ENCODE measurements at places on chromosomes 13 and 19. TPM values are rescaled to one million over a fixed set of nuclear protein-coding genes. Genes with fewer than 3 reads are reported as not detected.

DNA sequence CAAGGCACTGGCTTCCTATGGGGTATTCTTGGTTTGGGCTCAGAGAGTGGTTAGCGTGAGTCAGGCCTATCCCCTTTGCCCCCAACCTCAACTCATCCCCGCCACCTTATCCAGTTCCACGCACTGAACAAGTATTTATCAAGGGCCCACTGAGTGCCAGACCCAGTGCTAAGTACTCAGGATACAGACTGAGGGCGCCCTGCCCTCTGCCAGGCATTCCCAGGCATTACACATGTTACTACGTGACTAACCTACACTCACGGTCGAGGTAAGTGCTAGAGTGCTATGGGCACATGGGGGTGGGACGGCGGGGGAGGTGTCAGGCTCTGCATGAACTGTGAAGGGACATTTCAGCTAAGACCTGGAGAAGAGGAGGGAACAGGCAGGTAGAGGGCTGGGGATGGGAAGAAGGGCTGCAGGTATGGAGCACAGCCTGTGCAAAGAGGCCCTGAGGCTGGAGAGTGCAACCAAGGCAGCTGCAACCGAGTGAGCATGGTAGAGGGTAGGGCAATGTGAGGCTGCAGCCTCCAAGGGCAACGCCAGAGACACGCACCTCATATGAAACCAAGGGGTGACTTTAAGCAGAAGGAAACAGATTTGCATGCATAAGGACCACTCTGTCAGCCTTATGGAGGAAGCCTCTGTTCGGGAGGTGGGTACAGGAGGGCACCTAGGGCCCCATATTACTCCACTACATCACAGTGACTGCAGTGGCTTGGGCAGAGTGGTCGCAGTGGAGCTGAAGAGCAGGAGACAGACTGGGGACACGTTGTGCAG, 22.5 kb downstream of the DHRS12 start:
- H3K27ac ChIP-seq: no peak overlapping the region
- no peaks in the 10 kb centered on the region for H3K36me3 ChIP-seq
- H3K4me3 ChIP-seq: no peak overlapping the region
- DNase-seq: no peak

DNA sequence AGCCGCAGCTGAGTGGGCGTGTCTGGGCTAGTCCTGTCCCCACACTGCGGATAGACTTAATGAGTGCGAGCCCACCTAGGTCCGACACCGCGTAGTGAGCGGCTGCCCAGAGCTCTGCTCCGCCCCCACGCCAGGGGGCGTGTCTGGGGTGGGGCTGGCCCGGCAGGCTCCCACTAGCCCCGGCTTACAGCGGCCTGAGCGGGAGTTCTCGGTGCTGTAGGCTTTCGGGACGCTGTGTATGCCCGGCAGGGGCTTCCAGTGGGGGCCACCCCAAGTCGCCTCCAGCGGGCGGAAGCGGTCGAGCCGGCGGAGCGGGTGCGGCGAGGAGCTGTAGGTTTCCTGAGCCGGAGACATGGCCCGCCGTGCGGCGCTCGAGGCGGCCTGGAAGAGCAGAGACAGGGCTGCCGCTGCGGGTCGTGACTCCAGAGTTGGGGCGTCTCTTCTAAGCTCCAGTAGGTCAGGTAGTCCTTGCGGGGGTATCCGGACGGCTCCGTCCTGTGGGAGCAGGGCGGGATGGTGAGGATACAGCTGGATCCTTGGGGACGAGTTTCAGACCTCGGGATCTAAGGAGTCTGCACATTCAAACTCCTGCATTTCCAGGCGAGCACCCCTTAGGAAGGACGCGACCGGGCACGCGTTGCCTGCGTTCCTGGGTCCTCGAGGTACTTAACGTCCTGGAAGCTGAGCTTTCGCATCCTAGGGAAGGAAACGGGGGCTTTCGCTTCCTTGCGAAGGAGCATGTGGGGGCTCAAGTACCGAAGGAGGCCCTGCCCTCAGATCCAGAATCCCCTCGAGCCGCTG, 1.2 kb downstream of the CGB7 start:
- no peaks in the 10 kb centered on the region for H3K36me3 ChIP-seq
- no peak overlapping the region for H3K27ac ChIP-seq
- H3K4me3 ChIP-seq: peak overlapping the region; percentile 52
- H3K4me1 ChIP-seq: peaks cover 28% of the 10 kb centered on the region

- H3K27ac ChIP-seq: no peak overlapping the region
- no peak for DNase-seq
- H3K4me1 ChIP-seq: peaks cover 6% of the 10 kb centered on the region
- peaks cover 26% of the 10 kb centered on the region for H3K27me3 ChIP-seq
Observed at GRCh38 chr19:46181388-46181779, 33.3 kb downstream of the IGFL2 start.

GRCh38 chr13:66492479-66492878, 737.7 kb downstream of the PCDH9 start:
- no peak overlapping the region for H3K27ac ChIP-seq
- H3K27me3 ChIP-seq: no peaks in the 10 kb centered on the region
- H3K4me1 ChIP-seq: no peaks in the 10 kb centered on the region
- no peaks in the 10 kb centered on the region for H3K36me3 ChIP-seq
- DNase-seq: no peak

DNA sequence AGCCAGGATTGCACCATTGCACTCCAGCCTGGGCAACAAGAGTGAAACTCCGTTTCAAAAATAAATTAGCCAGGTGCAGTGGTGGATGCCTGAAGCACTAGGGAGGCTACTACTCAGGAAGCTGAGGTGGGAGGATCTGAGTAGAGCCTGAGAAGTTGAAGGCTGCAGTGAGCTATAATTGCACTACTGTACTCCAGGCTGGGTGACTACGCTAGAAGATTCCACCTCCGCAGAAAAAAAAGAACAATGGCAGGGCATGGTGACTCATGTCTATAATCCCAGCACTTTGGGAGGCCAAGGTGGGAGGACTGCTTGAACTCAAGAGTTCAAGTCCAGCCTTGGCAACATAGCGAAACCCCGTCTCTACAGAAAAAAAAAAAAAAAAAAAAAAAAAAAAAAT, 20.5 kb downstream of the HAUS8 start:
- no peak for DNase-seq
- no peaks in the 10 kb centered on the region for H3K4me1 ChIP-seq
- peaks cover 65% of the 10 kb centered on the region for H3K36me3 ChIP-seq
- H3K27me3 ChIP-seq: no peaks in the 10 kb centered on the region
- H3K4me3 ChIP-seq: no peak overlapping the region

GRCh38 chr13:46775385-46776107, 21.4 kb downstream of the ESD start:
- no peaks in the 10 kb centered on the region for H3K27me3 ChIP-seq
- no peaks in the 10 kb centered on the region for H3K4me1 ChIP-seq
- DNase-seq: no peak
- H3K4me3 ChIP-seq: no peak overlapping the region

DNA sequence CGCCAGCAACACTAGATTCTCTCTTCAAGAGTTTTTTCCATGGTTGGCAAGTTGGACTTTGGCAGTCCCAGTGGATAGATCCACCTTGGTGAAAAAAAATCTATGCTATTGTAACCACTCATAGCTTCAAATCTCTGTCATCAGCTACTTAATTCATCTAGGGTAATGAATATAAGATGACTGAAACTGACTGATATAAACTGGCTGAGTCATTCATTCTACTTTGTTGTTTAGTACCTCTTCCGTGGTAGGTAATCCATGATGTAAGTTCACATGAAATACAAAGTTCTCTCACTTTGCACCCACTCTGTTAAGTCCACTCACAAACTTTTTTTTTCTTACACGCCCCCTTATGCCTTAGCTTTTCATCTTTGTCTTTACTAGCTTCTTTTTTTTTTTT, 1381.5 kb downstream of the SLITRK5 start:
- no peaks in the 10 kb centered on the region for H3K36me3 ChIP-seq
- H3K27ac ChIP-seq: no peak overlapping the region
- H3K27me3 ChIP-seq: no peaks in the 10 kb centered on the region
- no peak for DNase-seq

DNA sequence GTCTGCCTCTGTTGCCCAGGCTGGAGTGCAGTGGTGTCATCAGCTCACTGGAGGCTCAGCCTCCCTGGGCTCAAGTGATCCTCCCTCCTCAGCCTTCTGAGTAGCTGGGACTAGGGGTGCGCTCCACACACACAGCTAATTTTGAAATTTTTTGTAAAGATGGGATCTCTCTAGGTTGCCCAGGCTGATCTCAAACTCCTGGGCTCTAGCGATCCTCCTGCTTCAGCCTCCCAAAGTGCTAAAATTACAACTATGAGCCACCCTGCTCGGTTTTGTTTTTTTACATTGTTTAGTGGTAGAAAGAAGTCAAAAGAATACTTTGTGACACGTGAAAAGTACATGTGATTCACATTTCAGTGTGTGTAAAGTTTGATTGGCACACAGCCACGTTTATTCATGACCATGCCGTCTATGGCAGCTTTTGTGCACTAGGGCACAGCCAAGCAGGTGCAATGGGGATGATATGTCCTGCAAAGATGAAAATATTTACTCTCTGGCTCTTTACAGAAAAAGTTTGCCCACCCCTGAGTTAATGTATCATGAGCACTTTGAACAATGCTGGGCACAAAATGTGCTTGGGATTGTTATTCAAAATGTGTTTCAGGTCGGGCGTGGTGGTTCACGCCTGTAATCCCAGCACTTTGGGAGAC, 16.2 kb upstream of the NFIC start:
- H3K27me3 ChIP-seq: no peaks in the 10 kb centered on the region
- H3K4me3 ChIP-seq: no peak overlapping the region
- H3K36me3 ChIP-seq: no peaks in the 10 kb centered on the region
- no peaks in the 10 kb centered on the region for H3K4me1 ChIP-seq

DNA sequence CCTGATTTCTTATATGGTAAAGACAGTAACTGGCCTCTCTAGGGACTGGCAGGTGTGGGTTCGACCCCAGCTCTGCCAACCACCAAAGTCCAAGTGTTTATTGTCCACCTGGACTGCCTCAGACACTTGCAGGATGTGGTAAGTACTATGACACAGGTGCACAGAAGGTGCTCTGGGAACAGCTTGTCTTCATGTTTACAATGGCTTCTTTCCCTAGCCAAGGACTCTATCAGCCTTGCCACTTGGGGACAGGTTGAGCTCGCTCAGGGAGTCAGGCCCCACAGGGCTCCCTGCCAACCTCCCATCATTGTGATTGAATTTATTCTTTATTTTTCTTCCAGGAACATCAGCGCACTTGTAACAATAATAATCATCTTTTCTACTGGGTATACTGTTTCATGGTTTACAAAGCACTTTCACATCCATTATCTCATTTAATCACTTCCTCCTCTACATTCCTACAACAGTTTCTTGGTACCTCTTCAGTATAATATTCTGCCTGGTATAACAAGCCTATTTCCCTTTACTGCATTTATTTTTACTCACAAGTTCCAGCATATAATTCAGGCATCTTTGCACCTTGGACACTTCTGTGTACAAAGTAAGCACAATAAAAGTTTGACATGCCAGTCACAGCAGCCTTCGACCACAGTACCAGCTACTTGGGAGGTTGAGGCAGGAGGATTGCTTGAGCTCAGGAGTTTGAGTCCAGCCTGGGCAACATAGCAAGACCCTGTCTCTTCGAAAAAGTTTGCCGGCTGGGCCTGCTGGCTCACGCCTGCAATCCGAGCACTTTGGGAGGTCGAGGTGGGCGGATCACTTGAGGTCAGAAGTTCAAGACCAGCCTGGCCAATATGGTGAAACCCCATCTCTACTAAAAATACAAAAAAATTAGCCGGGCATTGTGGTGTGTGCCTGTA, 24.2 kb upstream of the GATAD2A start:
- DNase-seq: no peak
- no peak overlapping the region for H3K4me3 ChIP-seq
- H3K27ac ChIP-seq: no peak overlapping the region
- H3K4me1 ChIP-seq: peaks cover 12% of the 10 kb centered on the region

DNA sequence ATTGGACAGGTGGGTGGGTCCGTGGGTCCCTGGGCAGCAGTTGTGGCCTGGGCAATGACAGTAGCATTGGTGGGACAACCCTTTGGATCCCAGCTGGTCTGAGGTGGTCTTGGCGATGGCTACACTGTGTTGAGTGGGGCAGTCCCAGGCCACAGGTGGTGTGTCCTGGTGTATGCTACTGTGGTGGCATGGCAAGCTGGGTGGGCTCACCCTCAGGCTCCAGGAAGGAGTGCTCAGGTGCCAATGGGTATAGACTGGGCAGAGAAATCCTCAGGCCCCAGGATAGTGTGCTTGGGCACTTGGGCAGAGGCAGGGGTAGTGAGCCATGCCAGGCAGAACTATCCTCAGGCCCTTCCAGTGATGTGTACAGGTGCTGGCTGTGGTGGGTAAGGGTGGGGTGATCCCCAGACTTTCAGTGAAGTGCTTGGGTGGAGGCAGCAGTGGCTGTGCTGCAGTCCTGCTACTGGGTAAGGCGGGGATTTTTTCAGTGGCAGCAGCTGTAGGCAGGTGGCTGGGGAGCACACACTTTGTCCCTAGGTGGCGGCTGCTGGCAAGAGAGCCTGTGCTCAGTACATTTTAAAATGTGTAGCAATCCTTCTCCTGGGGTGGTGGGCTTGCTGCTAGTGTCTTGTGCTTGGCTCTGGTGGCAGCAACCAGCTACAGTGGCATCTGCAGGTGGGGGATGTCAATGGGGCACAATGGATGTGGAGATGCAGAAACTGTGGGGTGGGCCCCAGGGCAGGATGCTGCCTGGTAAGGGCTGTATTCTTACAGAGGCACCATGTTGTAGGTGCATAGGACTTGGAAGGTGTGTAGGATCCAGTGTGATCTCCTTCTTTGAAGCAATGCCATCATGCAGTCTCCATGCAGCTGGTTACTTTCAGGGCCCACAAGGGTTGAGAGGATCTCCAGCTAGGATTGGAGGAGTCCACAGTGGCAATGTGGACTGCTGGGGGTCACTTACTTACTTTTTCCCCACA, 64.9 kb downstream of the DNAJC3 start:
- no peak overlapping the region for H3K27ac ChIP-seq
- no peak overlapping the region for H3K4me3 ChIP-seq
- DNase-seq: no peak

- H3K27me3 ChIP-seq: no peaks in the 10 kb centered on the region
- H3K27ac ChIP-seq: no peak overlapping the region
- H3K4me1 ChIP-seq: peaks cover 22% of the 10 kb centered on the region
- H3K4me3 ChIP-seq: no peak overlapping the region
- H3K36me3 ChIP-seq: no peaks in the 10 kb centered on the region
- no peak for DNase-seq
Observed at GRCh38 chr19:5991244-5991838, 13.4 kb upstream of the RANBP3 start.

GRCh38 chr19:17281391-17282304, at the start of gene ANKLE1:
Gene ANKLE1, plus strand, starts transcription at chr19:17281901. Its CDS starts 20 bp downstream, at chr19:17281921.
- H3K4me1 ChIP-seq: peaks cover 20% of the 10 kb centered on the region
- peak within 1 kb of the TSS; percentile 79 for H3K27ac ChIP-seq
- H3K4me3 ChIP-seq: peak within 1 kb of the TSS; percentile 88
- peak; percentile 60 for DNase-seq
- H3K36me3 ChIP-seq: peaks cover 26% of the 10 kb centered on the region
- no peaks in the 10 kb centered on the region for H3K27me3 ChIP-seq

- DNase-seq: no peak
- H3K4me1 ChIP-seq: peaks cover 22% of the 10 kb centered on the region
- peaks cover 72% of the 10 kb centered on the region for H3K36me3 ChIP-seq
- no peak overlapping the region for H3K4me3 ChIP-seq
Observed at GRCh38 chr13:98878486-98879126, 99.3 kb downstream of the DOCK9 start.

STOML3 gene
- total RNA-seq: not detected

ZIC2 gene
- total RNA-seq: not detected

FUT1 gene
- total RNA-seq: 0.26 TPM

ZNF223 gene
- total RNA-seq: not detected

ZNF835 gene
- 1.8 TPM for total RNA-seq

ZNF506 gene
- total RNA-seq: 25.1 TPM

DACH1 gene
- total RNA-seq: not detected

Data from activated CD8-positive, alpha-beta T cell treated with anti-CD3 and anti-CD28 coated beads, Interleukin-2, amount 10 ng/mL, durations not matched to agents 7 days and 5 days (primary cell).